ENCODE measurements at places on chromosomes 7 and 10. TPM values are rescaled to one million over a fixed set of nuclear protein-coding genes. Genes with fewer than 3 reads are reported as not detected.
A peak's percentile ranks its signal among the peaks of the same experiment; 100 is the strongest.

NSMCE4A gene
- 65.2 TPM for total RNA-seq

GRCh38 chr10:62048919-62049623 lies 147.6 kb downstream of the ARID5B start:
- peak overlapping the region; percentile 93 for H3K4me3 ChIP-seq
- peaks cover 95% of the 10 kb centered on the region for H3K4me1 ChIP-seq
- DNase-seq, result peak; percentile 82
- peak overlapping the region; percentile 99 for H3K27ac ChIP-seq

PNLIPRP2 gene
- not detected for total RNA-seq

EZH2 gene
- 95.9 TPM for total RNA-seq
